ENCODE measurements at places on chromosomes 3 and 15.

GRCh38 chr15:67779549-67780111 lies 45.7 kb upstream of the SKOR1 start:
- no peak for DNase-seq

DNA sequence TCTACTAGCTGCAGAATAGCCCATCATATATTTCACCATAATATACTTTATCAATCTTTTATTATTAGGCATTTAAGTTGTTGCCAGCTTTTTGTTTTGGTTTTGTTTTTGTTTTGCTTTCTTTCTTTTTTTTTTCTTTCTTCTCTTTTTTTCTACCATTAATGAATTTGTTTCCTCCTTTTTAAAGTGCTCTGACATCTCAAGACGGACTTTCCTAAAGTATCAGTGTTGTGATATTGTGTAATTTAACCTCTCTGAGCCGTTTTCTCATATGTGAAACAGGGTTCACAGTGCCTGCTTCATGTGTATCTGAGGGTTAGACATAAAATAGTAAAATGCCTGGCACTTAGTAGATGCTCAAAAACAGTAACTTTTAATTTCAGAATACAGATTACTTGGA lies 109.5 kb upstream of the IL12A start:
- DNase-seq: no peak

GRCh38 chr15:81710328-81710727 lies 335.5 kb downstream of the MEX3B start:
- no peak for DNase-seq

- DNase-seq: no peak
These were observed 101.2 kb downstream of the SMAD6 start for GRCh38 chr15:66803182-66803729.

GRCh38 chr15:97520689-97521088 lies 439.8 kb upstream of the ARRDC4 start:
- no peak for DNase-seq

- DNase-seq: no peak
These were observed 38.8 kb downstream of the BHLHE40 start for GRCh38 chr3:5017925-5018531.

GRCh38 chr3:169403855-169404519 lies 259.5 kb downstream of the MECOM start:
- DNase-seq: no peak

- no peak for DNase-seq
These were observed 206.7 kb upstream of the CGNL1 start for GRCh38 chr15:57169643-57170042.

DNA sequence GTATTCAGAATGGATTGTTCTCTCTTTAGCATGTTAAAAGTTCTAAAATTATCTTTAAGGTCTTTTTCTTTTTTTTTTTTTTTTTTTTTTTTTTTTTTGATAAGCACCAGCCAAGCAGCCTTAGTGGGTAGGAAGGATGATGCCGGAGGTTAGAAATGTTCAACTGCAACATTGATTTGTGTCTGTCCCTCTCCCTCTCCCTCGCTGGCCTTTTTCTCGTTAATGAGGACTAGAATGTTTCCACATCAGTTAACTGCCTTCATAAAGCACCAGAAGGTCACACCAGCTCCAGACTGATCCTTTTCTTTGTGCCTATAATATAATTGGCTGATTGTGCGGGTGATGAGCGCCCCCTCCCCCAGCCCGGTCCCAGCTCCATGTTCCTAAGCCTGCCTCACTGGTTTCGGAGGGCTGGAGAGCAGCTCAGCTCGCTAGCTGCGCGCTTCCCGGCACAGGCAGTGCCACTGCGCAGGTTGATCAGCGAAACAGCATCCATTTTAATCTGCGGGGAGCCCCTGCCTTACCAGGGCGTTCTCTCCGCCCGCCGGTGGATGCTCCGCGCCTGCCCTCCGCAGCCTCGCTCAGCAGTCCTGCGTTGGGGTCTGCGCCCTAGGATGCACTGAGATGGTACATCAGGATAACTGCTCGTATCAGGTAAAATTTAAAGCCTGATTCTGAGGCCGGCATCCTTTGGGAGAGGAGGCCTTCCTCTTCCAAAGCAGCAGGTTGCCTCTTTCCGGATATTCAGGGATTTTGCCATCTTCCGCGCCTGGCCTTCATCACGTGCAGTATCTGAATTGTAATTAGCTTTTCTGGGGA lies 148.9 kb upstream of the IL12A start:
- DNase-seq: no peak

GRCh38 chr3:5494905-5495519 lies 307.5 kb downstream of the EDEM1 start:
- DNase-seq: no peak

- no peak for DNase-seq
These were observed 12.4 kb downstream of the SLCO3A1 start for GRCh38 chr15:91865950-91866349.

GRCh38 chr15:39598186-39598850 lies 17.4 kb downstream of the THBS1 start:
- no peak for DNase-seq

GRCh38 chr3:4426782-4427344 lies 40.2 kb downstream of the SUMF1 start:
- no peak for DNase-seq

DNA sequence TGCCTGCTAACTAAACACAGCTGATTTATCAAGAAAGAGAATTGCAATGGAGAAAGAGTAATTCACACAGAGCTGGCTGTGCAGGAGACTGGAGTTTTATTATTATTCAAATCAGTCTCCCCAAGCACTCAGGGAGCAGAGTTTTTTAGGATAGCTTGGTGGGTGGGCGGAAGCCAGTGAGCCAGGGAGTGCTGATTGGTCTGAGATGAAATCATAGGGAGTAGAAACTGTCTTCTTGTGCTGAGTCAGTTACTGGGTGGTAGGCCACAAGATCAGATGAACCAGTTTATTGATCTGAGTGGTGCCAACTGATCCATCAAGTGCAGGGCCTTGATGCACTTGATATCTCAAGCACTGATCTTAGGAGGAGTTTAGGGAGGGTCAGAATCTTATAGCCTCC lies 891.9 kb upstream of the CADM2 start:
- DNase-seq: no peak

GRCh38 chr3:73259291-73259690 lies 197.8 kb downstream of the EBLN2 start:
- DNase-seq: no peak

DNA sequence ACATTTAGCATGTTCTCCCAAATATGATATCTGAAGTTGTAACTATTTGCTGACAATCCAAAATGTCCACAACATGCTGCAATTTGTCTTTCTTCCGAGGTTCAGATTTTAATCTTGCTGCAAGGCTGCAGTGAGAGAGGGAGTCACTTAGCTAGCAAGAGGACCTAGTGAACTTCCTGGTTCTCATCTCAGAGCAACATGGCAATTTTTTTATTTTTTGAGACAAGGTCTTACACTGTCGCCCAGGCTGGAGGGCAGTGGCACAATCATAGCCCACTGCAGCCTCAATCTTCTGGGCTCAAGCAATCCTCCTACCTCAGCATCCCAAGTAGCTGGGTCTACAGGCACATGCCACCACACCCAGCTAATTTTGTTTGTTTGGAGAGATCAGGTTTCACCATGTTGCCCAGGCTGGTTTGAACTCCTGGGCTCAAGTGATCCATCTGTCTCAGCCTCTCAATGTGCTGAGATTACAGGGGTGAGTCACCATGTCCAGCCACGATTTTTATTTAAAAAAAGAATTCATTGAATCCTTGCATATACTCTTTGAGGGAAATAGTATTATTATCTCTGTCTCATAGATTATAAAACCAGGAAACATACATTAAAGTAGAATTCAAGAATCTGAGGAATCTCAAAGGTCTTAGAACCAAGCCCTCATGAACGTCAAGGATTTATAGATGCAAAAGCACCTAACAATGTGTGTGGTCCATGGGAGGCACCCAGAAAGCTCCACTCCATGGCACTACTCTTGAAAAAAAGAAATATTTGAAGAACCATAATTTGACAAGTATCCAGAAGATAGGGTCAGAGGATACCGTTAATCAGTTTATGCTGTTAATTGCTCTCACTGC lies 9.1 kb downstream of the HDC start:
- DNase-seq: no peak

DNA sequence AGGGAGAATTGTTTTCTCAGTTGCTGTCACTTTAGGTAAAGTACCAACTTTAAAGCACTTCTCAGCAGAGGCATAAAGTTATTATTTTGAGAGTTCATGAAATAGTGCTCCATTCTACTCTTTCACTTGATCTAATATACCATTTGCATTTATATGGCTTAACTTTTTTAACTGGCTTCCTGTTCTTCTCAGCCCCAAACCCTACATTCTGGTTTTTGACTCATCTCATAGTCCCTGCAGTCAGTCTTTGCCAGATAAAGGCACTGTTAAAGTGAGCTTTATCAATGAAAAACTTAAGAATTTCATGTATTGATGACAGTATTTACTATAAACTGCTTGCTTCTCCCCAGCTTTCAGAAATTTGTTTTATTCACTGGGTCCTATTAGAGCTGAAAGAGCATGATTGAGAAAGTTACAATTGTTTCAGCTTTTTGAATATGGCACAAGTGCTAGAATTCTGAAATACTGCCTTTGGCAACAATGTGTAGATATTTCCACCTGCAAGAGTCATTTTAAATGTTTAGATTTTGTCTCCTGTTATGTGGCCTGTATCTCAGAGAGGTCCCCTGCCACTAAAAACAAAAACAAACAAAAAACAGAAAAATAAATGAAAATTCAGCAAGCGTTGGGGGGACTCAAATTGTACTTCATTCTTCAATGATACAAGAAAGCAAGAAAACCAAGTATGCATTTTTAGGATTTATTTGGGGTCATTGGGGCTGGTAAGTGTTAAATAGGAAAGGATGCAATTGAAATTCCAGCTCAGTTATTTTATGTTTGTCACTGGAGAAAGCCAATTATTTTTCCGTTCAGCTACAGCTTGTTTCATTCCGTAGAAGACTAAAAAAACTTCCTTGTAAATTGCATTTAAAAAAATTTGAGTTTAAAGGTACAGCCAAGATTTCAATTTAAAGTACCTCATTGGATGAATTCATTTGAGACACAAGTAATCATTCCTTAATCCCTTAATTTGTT lies 28.6 kb downstream of the TGFBR2 start:
- DNase-seq: no peak

- no peak for DNase-seq
These were observed 91.8 kb downstream of the LIPC start for GRCh38 chr15:58523634-58524033.

DNA sequence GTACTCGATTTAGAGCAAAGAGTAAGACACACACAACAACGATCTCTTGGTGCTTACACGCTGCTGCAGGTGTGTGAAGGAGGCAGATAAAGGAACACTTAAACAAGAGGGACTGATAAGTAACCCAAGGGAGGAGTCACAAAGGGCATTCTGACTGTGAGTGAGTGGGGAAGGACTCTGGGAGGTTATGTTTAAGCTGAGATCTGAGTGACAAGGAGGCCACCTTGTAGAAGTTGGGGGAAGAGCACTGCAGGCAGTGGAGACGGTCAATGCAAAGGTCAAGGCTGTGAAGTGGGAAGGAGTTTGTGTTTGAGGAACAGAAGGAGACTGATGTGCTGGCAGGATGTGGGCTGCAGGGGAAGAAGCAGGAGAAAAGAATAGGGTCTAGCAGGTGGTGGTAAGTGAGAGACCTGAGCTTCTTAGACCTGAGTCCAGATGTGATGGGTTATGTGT lies 63.1 kb downstream of the LPP start:
- DNase-seq: no peak

- no peak for DNase-seq
These were observed 39.0 kb downstream of the CNTN4 start for GRCh38 chr3:2137651-2138050.

DNA sequence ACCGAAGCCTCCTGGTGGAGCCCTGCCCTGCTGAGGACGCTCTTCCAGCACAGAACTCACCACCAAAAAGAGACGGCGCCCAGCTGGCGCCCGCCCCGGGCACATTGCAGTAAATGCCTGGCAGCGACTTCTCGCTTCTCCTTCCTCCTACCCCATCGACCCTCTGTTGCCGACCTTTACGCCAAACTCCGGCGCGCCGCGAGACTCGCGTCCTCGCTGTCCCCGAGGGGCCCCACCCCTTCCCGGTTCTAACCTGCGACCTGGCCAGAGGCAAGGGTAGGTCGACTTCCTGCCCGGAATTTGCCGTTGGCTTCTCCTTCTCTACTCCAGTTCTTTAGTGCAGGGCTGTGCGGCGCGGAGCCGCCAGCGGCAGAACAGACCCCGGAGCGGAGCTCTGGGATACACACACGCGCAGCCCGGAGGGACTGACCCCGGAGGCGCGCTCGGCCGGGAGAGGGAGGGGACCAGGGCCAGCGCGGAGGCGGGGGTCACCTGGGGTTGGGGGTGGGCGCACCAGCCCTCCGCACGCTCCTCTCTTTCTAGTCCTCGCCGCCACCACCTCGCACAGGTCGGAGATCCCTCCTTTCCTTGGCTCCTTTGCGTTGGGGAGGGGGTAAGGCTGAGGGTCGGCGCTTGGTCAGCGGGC lies 226.6 kb upstream of the AZI2 start:
- no peak for DNase-seq

DNA sequence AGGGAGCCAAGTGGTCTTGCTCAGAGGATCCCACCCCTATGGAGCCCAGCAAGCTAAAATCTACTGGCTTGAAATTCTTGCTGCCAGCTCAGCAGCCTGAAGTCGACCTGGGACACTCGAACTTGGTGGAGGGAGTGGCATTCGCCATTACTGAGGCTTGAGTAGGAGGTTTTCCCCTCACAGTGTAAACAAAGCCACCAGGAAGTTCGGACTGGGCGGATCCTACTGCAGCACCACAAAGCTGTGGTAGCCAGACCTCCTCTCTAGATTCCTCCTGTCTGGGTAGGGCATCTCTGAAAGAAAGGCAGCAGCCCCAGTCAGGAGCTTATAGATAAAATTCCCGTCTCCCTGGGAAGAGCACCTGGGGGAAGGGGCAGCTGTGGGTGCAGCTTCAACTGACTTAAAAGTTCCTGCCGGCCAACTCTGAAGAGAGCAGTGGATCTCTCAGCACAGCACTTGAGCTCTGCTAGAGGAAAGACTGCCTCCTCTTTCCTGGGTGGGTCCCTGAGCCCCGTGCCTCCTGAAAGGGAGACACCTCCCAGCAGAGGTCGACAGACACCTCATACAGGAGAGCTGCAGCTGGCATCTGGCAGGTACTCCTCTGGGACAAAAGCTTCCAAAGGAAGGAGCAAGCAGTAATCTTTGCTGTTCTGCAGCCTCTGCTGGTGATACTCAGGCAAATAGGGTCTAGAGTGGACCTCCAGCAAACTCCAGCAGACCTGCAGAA lies 576.3 kb upstream of the NECTIN3 start:
- DNase-seq: no peak

Data from stimulated activated CD8-positive, alpha-beta memory T cell treated with anti-CD3 and anti-CD28 coated beads, Interleukin-7, amount 100 ng/mL, for 1 hour (primary cell).